ENCODE measurements at places on chromosomes 7 and 10.

DNA sequence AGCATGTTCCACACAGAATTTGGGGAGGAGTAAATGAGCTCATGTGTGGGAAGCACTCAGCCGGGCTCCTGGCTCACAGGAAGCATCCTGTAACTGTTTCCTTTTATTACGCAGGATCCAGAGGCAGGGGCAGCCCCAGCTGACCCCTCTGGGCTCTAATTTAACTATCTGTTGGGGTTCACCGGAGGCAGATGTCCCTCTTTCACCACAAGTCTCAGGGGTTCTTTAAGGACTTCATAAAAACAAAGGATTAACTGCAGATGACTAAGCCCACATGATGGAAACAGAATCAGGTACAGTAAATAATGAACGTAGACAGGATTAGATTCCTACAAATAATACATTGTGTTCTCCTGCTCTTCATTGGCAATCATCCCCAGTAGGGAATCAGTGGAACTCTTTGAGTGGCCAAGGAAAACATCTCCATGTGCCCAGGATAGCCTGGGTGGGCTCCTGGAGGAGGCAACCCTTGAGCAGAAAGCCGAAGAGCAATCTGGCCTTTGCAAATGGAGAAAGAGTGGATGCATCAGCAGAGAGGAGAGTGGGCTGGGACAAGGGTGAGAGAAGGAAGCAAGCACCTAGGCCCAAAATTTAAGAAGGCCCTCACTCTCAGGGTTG, 24.6 kb downstream of the TBXAS1 start:
- no peak for DNase-seq

GRCh38 chr7:31249671-31250070, 90.9 kb downstream of the NEUROD6 start:
- no peak for DNase-seq

- DNase-seq: no peak
These were observed 6.5 kb upstream of the GIMAP8 start for GRCh38 chr7:150443793-150444540.

DNA sequence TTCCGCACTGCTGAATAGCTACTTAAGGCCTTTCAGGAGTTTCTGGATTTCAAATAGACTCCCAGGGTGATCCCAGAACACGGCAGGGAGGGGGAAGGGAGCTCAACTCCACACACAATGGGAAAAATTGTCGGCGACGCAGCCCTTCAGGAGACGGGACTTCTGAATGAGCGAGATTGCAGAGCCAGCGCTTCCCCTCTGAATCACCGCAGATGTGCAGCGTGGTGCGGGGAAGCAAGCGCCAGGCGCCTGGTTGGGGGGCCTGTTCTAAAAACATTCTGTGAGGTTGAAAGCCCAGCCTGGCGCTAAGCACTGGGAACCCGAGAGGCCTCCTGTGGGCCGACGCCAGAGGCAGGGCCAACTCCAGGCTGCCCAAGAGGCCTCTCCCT, 163.3 kb downstream of the MAD1L1 start:
- no peak for DNase-seq

GRCh38 chr7:1444214-1444924, 14.9 kb downstream of the MICALL2 start:
- no peak for DNase-seq
